ENCODE measurements at places on chromosomes 3 and 15.

DNA sequence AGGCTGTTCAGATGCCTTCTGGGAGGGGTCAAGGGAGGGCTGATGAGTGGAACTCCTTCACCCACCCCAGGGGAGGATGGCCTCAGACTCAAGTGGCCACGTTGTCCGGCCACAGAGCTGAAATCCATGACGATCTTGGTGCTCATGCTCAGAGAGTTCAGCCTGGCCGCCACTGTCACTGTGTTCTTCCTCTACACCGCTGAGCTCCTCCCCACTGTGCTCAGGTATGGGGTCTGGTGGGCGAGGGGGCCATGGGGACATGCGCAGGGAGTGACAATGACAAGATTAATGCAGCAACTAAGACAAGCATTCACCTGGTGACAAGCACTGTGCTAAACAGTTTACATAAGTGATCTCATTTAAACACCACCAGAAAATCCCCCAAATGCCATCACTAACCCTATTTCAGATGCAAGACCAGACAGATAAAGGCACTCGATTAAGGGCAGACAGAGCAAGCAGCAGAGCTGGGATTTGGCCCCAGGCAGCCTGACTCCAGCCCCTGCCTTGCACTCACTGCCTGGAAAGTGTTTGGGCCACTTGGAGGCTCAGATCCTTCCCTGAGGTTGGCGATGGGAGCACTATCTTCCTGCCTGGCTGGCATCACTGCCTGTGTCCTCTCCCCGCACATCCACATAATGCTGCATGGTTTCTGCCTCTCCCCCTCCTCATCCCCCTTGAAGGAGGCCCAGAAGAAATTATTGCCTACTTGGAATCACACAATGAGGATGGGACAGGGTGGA is 30.9 kb upstream of the XYLB start:
- DNase-seq, result no peak

- no peak for DNase-seq
Measured at GRCh38 chr3:133049491-133049890, 11.3 kb downstream of the TMEM108 start.

GRCh38 chr15:37015035-37015434 is 85.3 kb downstream of the MEIS2 start:
- DNase-seq, result no peak

DNA sequence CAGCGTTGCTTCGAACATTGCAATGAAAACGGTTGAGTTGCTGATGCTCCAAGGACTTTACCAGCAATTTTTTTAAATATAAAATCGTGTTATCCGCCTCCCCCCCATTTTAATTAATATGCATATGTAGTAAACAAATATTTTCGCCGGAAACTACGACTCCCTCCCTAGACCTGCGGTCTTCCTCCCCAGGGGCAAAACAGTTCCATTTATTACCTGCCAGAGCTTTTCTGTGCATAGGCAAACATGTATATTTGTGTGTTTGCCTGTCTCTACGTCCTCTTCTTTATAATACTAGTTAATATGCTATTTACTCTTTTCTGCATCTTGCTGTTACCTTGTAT is 593 bp upstream of the RSL24D1 start:
- no peak for DNase-seq

DNA sequence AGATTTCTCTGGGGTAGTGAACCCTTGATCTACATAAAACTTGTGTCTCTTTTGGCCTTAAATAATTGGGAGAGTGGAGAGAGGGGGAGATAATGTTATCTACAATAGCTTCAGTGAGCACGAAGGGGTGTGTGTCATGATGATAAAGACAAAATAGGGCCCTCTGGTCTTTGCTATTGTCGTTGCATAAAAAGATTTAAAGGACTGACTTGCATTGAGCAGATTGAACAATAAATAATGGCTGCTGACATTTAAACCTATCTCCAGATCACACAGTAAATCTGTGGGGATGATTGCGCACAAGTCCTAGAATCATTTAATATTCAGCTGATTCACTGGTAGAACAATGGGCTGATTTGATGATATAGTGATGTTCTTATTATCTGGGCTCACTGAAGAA is 71.3 kb upstream of the GAP43 start:
- no peak for DNase-seq

DNA sequence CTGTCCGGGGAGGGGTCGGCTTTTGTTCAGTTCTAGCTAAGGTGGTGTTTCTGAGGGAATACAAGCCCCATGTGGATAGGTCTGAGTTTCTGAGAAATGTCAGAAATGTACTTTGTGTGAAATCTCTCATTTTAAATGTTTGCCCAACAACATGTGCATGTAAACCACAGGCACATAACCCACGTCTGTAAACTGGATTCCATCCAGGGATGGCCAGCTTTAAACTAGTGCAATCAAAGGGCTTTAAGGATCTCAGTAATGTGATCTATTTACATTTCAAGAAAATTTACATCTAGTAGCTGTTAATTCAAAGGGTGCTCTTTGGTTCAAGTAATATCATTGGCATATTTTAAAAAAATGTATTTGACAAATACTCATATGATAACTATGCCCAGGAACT is 52.0 kb downstream of the POLR2M start:
- no peak for DNase-seq

GRCh38 chr3:18153571-18154173 is 271.5 kb downstream of the SATB1 start:
- peak; percentile 55 for DNase-seq

DNA sequence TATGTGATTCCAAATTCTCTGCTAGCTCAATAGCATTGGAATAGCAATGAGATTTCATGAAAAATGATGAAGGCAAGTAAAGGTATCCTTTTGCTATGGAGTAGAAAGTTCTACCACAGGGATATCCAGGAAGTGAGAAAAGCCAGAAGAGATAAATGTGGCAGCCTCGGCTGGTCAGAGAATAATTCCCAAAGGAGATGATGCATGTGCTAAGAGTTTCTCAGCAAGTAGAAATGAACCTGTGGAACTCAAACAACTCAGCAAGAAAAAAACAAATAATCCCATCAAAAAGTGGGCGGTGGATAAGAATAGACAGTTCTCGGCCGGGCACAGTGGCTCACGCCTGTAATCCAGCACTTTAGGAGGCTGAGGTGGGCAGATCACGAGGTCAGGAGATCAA is 38.2 kb downstream of the ALS2CL start:
- no peak for DNase-seq

GRCh38 chr3:182215881-182216280 is 504.2 kb downstream of the SOX2 start:
- no peak for DNase-seq

DNA sequence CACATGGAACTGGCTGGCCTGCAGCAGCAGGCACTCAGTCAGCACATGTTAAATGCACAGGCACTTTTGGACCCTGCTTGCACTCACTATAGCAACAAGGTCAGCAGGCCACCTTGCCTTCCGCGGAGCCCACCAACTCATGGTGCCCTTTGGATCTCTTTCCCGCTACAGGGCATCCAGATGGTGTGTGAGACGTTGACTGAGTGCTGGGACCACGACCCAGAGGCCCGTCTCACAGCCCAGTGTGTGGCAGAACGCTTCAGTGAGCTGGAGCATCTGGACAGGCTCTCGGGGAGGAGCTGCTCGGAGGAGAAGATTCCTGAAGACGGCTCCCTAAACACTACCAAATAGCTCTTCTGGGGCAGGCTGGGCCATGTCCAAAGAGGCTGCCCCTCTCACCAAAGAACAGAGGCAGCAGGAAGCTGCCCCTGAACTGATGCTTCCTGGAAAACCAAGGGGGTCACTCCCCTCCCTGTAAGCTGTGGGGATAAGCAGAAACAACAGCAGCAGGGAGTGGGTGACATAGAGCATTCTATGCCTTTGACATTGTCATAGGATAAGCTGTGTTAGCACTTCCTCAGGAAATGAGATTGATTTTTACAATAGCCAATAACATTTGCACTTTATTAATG is 85.0 kb downstream of the TGFBR2 start:
- no peak for DNase-seq

GRCh38 chr15:74130849-74131627 is 652 bp downstream of the ISLR2 start:
- DNase-seq, result no peak

GRCh38 chr3:108603691-108604090 is 14.2 kb downstream of the DZIP3 start:
- no peak for DNase-seq

- DNase-seq, result no peak
Measured at GRCh38 chr15:100808691-100809090, 70.9 kb upstream of the ALDH1A3 start.

- DNase-seq, result no peak
Measured at GRCh38 chr15:47587940-47588802, 129.1 kb upstream of the SEMA6D start.

- DNase-seq, result no peak
Measured at GRCh38 chr3:123636431-123636841, 51.6 kb upstream of the HACD2 start.

DNA sequence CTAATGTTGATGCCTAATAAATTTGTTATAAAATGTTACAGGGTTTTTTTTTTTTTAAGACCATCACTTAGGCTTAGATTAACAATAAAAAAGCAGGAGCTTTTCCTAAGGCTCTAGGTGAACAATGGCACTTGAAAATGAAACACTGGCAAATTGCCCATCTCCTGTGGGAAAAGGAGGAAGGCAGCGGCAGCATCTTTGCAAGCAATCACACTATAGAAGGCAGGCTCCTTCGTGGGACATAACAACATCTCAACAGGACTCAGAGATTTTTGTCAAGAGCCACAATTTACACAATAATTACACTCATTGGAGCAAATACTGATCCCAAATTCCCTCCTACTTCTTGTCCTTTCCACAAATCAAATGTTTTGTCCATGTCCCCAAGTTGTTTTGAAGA is 646.7 kb downstream of the ROBO2 start:
- no peak for DNase-seq

DNA sequence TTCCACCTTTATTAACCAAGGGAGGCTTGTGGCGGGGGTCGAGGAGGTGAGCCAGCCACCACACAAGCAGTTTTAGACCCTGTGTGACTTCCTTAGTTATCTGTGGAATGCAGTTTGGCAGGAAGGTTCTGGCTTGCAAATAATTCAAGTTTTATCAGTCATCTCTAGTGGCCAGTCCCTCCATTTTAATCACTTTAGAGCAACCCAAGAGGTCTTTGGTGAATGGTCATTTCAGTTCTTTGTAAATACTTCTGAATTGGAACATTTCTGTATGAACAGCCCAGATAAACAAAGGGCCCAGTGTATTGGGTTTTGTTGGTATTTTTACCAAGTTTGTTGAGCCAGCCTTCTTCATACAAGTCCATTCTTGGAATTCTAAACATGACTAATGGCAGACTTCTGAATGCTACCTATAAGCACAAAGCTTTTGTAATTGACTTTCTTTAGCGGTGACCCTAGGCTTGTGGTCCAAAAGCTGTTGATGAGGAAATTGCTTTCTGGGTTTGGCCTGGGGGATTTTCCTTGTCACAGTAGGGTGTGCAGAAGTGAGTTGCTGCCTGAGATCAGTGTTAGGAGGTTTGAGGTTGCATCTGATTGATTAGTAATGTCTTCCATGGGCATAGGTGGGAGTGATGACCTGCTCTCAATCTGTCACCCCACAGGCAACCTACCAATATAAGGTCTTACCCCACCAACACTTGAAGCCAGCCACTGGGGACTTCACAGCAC is 193.3 kb upstream of the TOPAZ1 start:
- no peak for DNase-seq

DNA sequence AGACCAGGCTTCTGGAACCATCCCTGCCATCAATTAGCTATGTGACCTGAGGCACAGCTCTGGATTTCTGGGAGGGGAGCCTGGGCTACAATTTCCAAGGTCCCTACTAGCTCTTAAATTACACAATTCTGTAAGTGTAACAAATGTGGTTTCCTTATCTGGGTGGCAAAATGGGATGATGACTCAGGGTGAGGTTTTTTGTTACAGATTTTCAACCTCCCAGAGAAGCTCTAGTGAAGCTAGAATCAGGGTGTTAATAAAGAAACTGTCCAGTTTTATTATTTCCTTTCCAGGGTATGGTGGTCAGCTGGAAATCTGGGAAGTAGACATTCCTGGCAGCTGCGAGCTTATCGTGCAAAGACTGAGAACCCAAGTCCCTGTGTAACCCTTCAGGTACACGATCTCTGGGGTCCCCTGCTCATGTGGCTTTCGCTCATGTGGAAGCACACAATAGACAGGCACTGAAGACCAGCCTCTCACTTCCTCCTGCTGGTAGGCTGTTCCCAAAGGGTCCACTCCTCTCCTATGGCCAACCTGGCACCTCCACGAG is 7.3 kb downstream of the RAB27A start:
- DNase-seq, result peak; percentile 84

DNA sequence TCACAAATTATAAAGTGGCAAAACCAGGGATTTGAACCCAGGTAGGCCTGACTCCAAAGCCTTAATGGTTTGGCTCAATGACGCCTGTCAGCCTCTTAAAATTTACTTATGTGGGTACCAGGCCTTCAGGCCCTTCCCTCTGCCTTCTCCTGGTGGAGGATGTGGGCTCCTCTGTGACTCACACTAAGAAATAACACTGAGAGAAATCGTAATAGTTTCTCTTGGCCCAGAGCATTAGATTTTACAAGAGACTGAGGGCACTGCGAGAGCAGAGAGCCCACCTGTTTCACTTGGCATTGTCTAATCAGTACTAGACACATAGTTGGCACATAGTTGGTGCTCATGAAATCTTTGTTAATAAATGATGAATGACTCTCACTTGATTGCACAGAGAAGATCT is 505.2 kb downstream of the SHQ1 start:
- no peak for DNase-seq

DNA sequence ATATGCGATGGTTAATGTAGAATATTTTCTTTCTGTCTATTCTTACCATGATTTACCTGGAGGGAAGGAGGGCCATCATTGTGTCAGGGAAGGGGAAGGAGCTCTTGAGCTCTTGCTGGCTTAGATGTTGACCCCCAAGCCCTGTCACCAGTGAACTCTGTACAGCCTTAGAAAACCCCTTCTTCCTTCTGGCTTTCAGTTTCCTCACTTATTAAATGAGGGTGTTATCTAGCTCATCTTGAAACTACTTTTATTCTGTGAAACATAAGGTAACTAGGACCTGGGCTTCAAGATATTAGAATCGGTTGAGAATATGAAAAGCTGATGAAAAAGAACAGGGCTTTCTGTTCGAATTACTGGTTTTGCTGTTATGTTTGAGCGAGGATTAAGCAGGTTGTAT is 25.1 kb upstream of the UTS2B start:
- DNase-seq, result no peak

DNA sequence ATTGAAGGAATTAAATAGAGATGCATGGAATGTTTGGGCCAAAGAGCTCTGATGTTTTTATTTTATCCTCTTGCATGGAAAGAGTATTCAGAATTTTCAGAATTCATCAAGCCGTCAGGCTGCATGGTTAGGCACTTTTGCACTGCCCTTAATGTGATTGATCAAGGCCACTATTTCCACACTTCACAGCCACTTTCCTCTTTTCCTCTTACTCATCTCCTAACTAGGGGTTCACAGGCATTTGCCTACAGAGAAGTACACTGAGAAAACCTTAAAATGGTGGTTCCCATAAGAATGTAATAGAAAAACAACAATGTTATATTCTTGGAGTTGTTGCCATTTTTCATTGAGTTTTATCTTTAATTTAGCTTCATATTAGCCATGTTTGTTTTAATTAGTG is 10.9 kb downstream of the SLC35A5 start:
- no peak for DNase-seq

GRCh38 chr3:120801484-120801883 is 58.9 kb downstream of the GTF2E1 start:
- no peak for DNase-seq
